ENCODE measurements at places on chromosomes 2 and 18.

DNA sequence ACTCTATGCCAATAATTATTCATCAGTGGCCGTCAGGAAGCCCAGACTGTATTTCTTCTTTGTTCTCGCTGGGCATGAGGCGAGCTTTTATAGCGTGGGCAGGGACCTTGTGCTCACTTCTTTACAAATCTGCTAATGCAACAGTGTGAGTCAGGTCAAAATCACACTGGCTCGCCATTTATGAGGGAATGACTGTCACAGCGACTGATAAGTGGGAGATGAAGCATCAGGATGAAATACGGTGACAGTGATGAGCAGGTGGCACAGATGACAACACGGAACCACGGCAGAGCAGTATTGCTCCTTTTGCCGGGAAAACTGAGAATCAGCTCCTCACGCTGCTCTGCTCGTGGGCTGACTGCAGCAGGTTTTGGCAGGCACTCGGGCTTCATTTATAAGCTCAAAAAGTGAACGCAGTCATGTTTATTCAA is 20.5 kb downstream of the TYMS start:
- DNase-seq = peak; percentile 39

DNA sequence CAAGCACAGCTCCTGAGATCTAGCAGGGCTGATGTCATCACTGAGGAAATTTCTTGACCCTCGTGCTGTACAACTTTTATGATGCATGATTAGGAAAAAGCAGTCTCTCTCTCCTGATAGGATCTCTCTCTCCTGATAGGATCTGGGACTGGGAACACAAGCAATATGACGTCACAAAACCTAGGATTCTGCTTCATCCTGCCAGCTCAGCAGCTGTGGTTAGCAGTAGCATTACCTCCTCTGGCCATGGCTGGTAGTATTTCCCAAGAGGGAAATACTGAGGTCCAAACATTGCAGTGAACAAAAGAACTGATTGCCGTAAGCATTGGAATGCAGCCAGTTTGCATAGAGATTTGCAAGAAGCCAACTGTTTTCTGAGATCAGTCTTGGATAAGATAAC is 521.2 kb upstream of the POU3F3 start:
- no peak for DNase-seq

- DNase-seq = no peak
Measured at GRCh38 chr2:102790091-102790455, 28.2 kb downstream of the TMEM182 start.

GRCh38 chr2:97654309-97654708 is 8.4 kb downstream of the COX5B start:
- no peak for DNase-seq

DNA sequence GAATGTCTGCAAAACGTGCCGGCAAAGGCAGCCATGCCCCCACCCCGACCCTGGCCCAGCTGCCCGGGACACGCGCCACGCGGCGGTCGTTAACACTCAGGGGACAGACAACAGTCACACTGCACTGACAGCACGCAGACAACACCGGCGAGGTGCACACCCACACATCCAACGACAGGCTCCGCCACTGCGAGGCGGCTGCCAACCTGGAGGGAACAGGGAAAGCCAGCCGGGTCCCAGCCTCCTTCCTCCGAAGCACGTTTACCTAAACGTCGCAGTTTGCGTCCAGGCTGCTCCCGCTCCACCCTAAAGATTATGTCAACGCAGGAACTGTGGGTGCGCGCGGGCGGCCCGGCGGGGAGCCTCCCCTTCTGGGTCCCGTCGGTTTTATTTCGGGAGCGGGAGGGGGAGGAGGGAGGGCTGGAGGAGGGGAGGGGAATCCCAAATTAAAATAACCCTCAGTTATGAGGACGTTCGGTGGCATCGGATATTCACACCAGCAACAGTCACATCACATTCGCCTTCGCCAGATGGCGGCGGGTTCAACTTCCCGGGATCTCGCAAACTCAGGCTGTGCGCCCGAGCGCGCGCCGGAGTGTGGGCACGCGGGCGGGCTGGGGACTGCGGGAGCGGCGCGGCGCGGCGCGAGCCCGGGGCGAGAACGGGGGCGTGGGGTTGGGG is 644 bp downstream of the PTGR3 start:
- no peak for DNase-seq
